Stimulated activated CD4-positive, alpha-beta T cell treated with anti-CD3 and anti-CD28 coated beads, Interleukin-1b, Interleukin-23, amount 100 ng/mL, for 1 hour (primary cell): ENCODE measurements at places on chromosomes 13 and 19.
A peak's percentile ranks its signal among the peaks of the same experiment; 100 is the strongest.

- no peak for DNase-seq
Measured at GRCh38 chr19:10553087-10553667, 9.5 kb downstream of the ATG4D start.

GRCh38 chr19:6952956-6953355 lies 65.6 kb downstream of the ADGRE1 start:
- DNase-seq = no peak

- DNase-seq = no peak
Measured at GRCh38 chr13:36158611-36159010, 27.4 kb upstream of the DCLK1 start.

- DNase-seq = no peak
Measured at GRCh38 chr13:106852436-106852835, 284.5 kb upstream of the ARGLU1 start.

DNA sequence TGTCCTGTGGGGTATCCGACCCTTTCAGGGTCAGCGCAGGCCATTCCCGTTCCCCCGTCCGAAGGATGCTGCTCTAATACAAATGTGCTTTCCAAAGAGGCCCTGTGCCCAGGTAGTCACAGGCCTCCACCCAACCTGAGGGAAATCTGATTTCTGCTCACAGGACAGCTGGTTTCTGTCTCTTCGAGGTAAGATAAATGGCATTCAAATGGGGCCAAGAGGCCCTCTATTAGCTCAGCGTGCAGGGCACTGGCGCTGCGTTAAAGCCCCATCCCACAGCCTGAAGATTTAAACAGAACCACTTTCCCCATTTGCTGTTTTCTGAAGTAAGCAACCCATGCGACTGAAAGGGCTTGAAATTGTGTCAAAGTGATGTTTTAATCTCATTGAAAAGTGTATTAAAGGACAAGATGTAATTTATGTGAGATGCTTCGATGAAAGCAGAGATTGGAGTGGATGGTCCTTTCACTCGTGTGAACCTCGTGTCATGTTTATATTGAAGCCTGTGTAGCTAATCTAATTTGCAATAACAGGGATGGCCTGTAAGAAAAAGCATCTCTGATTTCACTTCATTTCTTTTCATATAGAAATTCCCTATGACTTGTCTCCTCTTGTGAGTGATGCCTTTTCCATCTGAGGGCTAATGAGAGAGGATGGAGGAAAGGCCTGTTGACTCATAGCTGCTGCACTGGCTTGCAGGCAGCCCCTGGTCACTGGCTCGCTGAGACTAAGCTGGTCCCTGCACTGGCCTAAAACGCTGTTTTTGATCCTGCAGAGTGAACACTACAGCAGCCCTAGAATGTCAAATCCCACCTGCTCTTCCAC lies 7.3 kb upstream of the SOX1 start:
- no peak for DNase-seq

DNA sequence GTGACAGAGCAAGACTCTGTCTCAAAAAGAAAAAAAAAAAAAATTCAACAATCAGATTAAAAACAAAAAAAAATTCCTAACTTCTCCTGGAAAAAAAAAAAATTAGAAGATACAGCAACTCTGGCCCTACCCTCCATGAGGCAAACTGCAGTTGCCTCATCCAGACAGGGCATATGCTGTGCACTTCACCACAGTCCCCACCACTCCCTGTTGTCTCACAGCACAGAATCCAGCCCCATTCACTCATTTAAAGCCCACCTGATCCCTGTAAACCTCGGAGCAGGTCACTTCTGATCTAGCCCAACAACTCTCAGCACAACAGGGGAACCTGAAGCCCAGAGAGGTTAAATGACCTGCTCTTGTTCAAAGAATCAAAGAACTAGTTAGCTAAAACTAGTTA lies 24.9 kb downstream of the RHPN2 start:
- DNase-seq = no peak

- no peak for DNase-seq
Measured at GRCh38 chr19:8413629-8413995, 507 bp downstream of the MARCHF2 start.

DNA sequence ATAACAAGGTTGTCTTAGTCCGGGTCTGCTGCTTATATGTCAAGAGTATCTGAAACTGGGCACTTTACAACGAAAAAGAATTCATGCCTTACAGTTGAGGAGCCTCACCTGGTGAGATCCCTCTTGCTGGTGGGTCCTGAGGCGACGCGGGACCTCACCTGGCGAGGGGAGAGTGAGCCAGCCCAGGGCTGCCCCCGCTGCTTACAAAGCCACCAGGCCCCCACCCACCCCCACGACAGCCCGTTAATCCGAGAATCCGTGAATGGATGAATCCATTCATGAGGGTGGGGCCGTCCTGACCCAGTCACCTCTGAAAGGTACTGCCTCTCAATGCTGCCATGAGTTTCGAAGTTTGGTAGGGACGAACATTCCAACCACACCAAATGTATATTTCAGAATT lies 54.0 kb upstream of the F7 start:
- no peak for DNase-seq

GRCh38 chr13:26784704-26785639 lies 24.4 kb upstream of the GPR12 start:
- DNase-seq = no peak

GRCh38 chr19:48480183-48480557 lies 11.0 kb downstream of the CYTH2 start:
- no peak for DNase-seq

DNA sequence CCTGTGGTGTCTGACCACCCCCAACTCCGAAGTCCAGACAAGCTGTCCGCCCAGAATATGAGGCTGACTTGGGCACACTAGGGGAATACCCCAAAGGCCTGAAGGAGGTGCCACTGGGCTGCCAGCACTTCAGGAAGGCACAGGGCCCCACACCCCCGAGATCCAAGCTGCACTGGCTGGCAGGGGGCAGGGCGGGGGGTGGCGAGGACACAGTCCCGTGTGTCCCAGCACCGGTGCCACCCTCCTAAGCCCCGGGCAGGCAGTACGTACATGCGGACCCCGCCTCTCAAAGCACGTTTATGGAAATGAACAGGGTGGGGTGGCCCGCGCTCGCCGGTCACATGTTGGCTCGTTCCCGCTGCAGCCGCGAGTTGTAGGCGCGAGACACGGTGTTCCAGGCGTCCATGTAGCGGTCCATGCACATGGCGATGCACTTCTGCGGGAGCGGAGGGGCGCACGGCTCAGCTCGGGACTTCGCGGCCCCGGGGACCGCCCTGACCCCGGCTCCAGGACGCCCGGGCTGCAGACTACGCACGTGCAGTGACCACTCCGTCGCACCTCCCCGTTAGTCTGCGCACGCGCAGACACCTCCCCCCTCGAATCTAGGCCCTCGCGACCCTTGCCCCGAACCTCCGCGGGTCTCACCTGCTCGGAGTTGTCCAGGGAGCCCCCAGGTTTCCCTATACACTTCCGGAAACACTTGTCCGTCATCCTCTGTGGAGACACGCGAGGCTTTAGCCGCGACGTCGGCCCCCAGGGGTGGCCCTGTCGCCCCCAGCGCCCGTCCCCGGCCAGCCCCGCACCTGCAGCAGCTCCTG lies 566 bp downstream of the TIMM13 start:
- peak; percentile 22 for DNase-seq

- no peak for DNase-seq
Measured at GRCh38 chr13:26949701-26950502, 189.3 kb upstream of the GPR12 start.

- no peak for DNase-seq
Measured at GRCh38 chr19:46606681-46607447, 5.7 kb downstream of the CALM3 start.

- no peak for DNase-seq
Measured at GRCh38 chr19:4910594-4911281, 1.4 kb downstream of the UHRF1 start.

DNA sequence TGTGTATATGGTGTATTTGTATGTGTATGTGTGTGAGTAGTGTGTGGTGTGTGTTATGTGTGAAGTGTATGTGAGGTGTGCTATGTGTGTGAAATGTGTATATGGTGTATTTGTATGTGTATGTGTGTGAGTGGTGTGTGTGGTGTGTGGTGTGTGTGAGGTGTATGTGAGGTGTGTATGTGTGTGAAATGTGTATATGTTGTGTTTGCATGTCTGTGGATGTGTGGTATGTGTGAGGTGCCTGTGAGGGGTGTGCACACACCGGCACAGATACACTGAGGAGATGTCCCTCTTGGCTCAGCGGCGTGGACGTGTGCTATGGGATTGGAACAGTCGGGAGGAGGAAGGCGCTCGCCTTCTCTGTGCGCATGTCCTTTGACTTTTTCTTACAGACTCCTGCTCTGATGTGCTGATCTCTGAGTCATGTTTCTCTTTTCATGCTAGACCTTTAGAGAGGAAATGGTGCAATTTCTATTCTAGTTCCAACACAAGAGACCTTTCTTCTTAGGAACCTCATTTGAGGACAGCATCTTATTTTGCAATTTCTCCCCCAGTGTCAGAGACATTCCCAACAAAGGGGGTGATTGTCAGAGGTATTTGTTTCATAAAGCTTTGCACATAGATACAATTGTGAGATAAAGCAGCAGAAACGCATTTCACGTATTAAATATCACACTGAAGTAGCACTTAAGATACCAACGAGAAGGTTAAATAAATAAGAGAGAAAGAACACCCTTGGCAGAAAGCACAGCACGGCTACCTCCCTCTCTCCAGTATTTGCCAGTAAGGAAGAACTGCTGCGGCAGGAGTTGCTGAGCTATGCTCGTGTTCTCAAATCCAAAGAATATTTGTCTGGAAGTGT lies 11.3 kb upstream of the TNFRSF19 start:
- no peak for DNase-seq

DNA sequence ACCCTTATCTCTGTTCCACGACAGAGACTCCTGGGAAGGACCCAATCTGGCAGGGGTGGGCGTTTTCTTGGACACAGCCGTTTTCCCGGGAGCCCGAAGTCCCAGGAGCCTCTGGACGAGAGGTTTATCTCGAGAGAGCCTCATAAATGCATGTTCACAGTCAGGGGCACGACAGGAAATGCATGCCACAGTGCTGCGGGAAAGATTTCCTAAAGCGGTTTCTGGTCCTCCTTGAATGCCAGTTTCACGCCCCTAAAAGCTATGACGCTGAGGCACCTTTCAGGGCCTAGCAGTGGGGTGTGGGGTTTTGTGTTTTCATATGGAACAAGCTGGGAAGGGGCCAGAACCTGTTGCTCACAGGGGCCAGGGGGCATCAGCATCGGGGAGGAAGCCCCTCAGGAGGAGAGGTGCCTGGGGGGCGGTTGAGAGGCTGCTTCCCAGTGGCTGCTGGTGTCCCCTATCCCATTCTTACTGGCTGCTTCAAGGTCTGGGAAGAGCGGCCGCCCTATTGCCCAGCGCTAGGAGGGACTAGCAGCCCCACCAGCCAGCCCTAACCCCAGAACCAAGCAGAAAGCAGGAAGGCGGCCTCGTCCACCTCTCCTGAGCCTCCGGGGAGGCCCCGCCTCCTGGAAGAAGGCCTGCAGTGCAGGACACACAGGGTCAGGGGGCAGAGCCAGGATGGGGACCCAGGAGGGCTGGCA lies 157.0 kb downstream of the KDM4B start:
- no peak for DNase-seq

DNA sequence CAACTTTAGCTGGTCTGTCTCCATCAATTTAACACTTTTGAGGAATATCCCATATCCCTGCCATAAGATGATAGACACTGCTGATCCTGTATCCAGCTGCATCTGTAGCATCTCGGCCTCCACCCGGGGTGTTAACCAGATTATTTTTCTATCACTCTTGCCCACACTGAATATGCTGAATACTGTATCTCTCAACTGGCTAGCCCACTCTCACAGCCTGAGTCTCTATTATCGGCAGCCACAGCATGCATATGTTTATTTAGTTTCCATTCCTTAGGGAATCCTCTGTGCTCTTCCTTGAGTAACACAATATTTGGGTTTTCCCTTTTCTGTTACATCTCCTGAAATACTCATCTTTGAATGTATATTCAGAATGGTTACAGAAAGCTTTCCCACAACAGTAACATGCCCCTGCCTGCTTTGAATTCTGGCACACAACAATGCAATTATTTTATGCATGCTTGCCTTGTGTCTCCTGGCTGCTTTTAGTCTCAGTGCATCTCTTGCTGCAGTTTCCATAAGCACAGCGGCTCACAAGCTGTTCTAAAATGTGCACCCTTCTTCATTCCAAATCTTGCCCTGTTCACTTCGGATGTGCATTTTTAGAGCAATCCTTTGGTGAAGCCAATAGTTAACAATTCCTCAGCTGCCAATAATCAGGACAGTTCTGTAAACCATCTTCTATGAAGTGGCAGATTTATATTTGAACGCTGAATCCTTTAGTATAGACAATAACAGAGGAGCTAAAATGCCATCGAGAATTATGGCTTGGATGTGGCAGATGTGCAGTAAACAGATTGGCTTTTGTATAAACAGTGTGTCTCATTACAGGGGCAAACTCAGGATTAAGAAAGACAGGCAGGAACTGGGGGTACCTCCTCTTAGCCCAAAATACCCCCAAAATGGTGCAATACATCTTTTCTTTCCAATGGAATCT lies 261.9 kb upstream of the SOX21 start:
- DNase-seq = no peak

DNA sequence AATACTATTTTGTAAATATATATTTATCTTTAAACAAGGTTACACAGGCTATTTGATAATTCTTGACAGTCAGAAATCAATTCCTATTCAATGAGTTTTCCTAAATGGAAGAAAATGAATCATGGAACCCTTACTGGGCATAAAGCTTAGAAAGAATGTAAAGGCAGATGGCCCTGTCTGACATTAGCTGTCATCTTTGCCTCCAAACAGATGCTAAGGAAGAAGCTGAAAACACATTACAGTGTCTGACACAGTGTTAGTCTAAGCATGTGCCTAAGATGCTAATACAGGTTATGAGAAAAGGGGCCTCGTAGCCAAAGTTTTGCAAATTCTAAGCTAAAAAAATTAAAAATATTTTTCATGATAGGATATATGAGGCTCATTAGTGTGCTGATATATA lies 112.8 kb downstream of the ITGBL1 start:
- no peak for DNase-seq

DNA sequence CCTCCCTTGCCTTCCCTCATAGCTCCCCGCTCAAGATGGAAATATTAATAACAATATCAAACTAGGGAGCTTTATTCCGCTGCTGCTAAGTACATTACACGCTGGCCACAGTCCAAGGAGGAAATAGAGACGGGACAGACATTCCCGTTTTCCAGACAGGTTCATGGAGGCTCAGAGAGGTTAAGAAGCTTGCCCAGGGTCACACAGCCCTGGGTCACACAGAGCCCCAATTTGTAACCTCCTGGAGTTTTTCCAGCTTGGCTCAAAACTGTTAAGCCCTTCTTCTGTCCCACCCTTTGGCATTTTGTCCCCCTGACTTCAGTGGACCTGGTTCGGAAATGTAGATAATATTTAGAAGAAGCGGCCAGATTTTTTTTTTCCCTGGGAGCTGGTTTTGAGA lies 2.0 kb downstream of the BICRA start:
- DNase-seq = no peak

DNA sequence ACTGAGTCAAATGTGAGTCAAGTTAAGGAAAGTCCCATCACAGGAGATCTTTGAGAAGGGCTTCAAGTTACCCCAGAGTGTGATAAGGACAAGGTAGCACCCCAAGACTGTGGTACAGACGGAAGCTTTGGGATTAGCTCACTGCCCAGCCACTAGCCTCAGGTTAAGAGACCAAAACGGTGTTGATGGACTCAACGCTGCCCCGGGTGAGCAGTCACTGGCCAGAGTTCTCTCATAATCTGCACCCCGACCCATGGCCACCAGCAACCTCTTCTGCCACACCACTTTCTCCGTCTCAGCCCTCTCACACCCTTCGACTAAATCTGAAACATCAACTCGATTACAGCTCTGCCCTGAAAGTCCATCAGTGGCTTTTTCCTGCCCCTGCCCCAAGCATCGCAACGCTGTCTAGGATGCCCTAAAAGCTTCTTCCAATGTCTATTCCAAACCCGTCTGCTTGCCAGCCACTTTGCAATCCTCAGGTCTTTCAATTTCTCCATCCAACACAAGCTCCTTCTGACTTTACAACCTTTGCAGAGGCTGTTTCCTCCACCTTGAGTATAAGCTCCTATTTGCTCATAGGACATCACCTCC lies 5.6 kb downstream of the HNRNPL start:
- no peak for DNase-seq
